Midbrain (tissue), 1 donor: ENCODE measurements at places on chromosomes 4 and X.

GRCh38 chr4:24887881-24888430, 24.9 kb downstream of the CCDC149 start:
- no peak for DNase-seq

DNA sequence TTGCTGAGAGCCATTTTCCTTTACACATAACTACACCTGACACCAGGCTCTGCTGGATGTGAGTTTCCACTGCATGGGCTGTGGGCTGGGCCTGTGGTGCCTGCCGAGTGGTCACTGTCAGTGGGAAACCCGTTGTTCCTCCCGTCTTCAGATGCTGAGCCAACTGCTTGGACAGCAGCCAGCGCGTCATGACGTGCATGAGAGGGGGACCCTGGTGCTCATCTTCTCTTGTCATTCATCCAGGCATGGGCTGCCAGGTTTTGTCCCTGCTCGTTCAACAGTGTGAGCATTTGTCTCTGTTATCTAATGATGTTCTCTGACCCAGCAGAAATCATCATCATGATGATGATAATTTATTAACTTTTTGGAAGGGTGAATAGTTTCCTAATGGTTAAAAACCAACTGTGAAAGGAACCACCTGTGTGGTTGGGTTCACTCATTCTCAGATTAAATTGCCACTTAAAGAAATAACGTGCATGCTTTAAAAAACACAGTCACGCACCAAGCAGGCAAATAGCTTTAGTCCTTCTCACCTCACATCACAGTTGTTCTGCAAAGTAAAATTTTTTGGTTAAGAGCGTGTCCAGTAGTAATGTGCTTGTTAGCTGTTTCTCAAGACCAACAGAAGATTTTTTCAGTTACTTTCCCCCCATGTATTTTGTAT, 19.9 kb upstream of the CLDN34 start:
- no peak for DNase-seq

- DNase-seq = no peak
These were observed 127.9 kb downstream of the KLHL8 start for GRCh38 chr4:87092389-87093141.

DNA sequence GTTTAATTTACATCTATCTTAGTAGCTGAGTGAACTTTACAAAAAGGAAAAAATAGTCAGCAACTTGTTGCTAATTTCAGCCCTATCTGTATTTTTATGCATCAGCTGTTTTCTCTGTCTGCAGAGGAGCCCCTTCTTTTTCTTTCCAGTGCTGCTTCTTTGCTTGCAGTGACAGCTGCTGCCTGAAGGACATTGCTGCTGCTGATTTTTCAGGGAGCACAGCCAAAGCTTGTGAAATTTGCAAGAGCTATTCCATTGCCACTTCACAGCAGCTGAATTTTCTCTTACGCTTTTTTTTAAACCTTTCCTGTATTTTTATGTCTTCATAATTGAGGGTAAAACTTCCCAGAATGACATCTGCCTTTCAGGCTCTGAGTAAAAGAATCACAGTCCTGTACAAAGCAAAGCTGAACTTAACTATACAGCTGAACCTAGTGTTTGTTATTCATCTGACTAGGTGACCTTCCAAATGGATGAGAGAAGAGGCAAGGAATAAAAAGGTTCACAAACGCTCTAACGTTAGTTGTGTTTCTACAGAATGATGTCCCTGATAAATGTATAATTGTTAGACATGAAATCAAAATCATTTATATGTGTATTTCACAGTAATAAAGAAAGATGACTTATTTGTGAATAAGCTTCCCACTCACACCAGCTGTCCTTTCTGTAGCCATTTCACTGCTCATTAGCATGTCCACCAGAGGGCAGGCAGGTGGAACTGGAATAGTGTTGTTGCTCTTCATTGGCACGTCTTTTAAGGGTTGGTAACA, 541.4 kb downstream of the ADGRL3 start:
- peak; percentile 33 for DNase-seq

- no peak for DNase-seq
These were observed 15.3 kb downstream of the PPARGC1A start for GRCh38 chr4:23874536-23874901.

- DNase-seq = no peak
These were observed 15.1 kb upstream of the LHFPL1 start for GRCh38 chrX:112694811-112695210.

- no peak for DNase-seq
These were observed 774 bp downstream of the ZCCHC4 start for GRCh38 chr4:25313201-25313895.

- DNase-seq = peak; percentile 34
These were observed 595 bp downstream of the MBNL3 start for GRCh38 chrX:132488180-132488705.

- no peak for DNase-seq
These were observed 1806.6 kb upstream of the AGA start for GRCh38 chr4:179248821-179249220.

DNA sequence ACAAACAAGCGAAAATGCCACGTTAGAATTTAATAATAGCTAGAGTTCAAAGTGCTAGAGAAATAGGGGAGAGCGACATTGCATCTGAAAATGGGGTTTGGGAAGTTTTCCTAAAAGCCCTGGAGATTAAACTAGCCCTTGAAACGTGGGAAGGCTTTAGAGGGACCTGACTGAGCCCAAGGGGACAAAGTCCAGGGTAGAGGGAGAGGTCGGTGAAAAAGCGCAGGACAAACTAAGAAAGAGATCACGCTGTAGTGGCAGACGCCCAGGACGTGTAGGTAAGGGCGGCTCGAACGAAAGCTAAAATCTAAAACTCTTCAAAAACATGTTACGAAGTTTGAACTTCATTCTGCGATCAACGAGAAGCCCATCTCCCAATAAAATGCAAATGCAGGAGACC, 1.1 kb upstream of the ATP11C start:
- DNase-seq = no peak

DNA sequence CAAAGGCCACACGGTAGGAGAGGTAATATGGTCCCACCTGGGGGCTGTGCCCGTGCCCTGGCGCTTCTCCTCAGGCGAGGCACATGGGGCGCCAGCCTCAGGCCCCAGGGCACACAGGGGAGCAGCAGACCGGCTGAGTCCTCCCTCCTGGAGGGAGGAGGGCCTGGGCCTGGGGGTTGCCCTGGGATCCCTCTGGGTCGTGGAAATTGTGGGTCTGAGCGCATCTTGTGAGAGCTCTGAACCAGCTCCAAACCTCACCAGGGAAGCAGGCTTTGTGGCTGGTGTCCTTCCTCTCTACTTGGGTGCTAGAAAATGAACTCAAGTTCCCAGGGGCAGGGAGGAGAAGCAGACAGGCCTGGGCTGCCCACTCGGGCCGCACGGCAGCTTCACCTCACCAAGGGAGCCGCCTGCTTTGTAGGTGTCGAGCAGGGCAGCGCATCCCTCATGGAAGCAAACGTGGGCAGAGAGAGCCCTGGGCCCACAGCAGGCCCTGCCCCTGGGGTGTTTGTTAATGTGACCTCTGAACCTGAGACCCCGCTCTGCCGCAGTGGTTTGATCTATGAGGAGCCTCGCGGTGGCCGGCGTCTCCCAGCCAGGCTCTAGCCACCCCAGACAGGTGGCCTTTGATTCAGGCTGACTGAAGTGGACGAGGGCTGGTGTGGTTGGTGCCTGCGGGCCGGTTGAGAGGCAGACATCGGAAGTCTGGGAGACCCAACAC, 10.8 kb downstream of the HTRA3 start:
- no peak for DNase-seq

DNA sequence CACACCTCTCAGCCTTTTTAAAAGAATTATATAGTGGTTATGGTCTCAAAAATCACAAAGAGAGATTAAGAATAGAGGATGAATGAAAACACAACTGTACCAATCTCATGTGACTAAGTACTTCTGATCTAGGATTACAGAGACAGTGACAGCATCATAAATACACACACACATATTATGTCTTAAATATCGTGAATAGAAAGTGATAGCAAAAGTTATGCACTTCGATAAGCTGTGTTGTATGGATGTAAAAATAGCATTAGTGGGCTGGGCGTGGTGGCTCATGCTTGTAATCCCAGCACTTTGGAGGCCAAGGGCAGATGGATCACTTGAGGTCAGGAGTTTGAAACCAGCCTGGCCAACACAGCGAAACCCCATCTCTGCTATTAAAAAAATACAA, 25.0 kb downstream of the GYPA start:
- DNase-seq = no peak

GRCh38 chrX:149504226-149504914, 736 bp downstream of the IDS start:
- no peak for DNase-seq

DNA sequence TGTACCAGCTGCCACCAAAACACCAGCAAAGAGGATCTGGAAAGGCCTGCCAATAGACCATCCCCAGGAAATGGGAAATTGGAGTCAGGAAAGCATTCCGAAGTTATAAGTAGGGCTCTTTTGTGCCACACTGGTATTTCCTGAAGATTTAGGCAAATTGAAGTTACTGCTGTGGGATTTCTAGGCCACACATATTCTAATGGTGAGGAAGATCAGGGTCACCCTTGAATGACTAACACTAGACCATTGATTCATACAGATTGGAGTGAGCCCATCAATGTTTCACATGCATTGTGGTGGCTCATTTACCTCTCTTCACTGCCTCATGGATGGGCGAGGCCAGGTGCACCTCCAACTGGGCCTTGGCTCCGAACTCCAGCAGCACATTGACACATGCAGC, 22.6 kb downstream of the ASB11 start:
- DNase-seq = no peak

- peak; percentile 79 for DNase-seq
These were observed 550 bp downstream of the CBR4 start for GRCh38 chr4:169009286-169010124.

DNA sequence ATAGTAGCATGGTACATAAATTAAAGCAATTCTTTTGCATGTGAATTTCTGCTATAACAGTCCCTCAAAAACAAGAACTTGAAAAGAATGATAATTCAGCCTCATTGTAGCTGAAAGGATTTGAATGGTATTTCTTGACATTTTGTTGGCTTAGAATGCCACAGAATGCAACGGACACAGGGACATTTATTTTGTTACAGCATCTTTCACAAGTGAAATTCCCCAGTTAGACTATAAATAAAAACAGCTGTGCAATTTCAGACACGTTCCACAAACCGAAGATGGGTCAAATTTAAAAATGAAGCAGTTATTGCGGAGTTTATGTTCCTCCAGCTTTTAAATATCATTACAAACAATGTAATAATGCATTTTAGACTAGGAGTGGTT, 82.8 kb upstream of the AMELX start:
- DNase-seq = no peak

- DNase-seq = no peak
These were observed 216.8 kb upstream of the PACRGL start for GRCh38 chr4:20483416-20483815.

GRCh38 chr4:33334416-33334815, 2614.2 kb downstream of the PCDH7 start:
- DNase-seq = no peak

DNA sequence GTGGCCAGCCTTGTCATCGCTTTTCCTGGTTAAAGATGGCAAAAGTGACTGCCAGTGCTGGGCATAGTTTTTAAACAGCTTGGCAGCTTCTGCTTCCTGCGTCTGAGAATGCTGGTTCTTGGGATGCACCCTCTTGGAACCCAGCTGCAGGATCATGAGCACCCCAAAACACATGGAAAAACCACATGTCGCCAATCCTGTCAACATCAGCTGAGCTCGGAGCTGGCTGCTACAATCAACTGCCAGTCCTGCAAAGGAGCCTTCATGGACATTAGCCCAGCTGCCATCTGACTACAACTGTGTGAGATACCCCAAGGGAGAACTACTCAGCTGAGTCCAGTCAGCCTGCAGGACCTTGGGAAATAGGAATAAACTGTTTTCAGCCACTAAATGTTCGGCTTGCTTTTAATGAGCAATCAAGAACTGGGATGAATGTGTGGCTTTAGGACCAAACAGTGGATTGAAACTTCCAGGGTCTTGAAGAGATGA, 31.0 kb downstream of the OSTC start:
- no peak for DNase-seq

- no peak for DNase-seq
These were observed 808 bp downstream of the HUWE1 start for GRCh38 chrX:53685711-53686110.

DNA sequence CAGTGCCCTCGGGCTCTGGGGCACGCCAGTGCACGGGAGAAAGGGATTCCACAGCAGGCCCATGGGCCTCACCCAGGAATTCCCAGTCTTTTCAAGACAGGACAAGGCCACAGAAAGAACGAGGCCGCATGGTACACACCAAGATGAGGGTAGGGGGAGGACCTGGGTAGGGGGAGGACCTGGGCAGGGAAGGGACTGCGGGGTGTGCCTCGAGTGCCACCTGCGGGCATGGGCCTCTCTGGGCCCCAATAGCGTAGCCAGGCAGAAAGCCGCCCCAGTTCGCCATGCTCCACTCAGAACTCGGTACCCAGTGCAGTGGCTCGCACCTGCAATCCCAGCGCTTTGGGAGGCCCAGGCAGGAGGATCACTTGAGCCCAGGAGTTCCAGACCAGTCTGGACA, 14.0 kb upstream of the DUSP9 start:
- DNase-seq = no peak

DNA sequence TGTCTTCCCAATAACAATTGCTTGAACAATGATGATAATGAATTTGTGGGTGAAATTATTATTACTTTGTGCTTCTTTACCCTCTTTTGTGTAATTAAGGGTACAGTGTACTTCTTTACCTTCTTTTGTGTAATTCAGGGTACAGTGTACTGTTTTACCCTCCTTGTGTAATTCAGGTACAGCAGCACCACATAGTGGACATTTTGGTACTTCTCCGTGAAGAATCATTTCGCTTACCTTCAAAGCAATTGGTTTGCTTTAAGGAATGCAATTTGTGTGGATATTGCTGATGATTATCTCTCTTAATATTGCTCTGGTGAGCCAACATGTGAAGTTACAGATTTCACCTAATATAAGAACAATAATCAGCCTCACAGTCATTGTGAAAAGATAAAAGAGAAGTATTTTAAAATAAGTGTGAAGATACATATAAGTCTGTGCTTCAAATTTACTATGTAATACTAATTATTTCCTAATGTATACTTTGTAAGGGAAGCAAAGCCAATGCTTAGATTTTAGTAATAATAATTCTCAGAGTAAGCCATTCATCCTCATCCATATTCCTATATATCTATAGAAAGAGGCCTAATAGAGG, 27.2 kb upstream of the SEC24B start:
- DNase-seq = peak; percentile 51

DNA sequence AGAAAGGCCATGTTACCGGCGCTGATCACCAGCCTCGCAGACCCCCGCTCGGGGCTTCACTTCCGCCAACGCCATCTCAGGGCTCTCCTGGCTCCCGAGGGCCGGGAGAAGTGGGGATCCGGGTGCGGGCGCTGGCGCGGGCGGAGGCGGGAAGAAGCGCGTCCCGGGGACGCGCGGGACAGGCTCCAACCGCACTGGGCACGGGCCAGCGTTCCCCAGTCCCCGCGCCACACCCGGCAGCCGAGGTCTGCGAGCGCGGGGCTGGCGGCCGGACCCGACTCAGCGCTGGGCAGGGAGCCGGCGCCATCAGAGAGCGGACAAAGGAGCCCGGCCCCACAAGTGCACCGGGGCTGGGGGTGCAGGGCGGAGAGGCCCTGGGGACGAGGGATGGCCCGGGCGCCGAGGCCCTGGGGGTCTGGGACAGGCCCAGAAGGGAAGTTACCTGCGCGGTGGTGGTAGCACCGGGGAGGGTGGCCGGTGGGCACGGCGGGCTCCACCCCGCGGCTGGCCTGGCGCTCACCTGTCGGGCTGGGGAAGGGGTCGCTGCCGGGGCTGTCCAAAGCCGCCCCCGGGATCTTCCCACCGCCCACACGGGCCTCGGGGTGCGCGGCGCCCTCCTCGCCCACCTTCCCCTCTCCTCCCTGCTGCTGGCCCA, 449 bp downstream of the CTPS2 start:
- no peak for DNase-seq

- DNase-seq = no peak
These were observed 345.1 kb upstream of the PITX2 start for GRCh38 chr4:110967936-110968335.

GRCh38 chr4:166482758-166483157, 609.7 kb downstream of the TLL1 start:
- DNase-seq = no peak
